ENCODE measurements at places on chromosomes 11 and 22. TPM values are rescaled to one million over a fixed set of nuclear protein-coding genes. Genes with fewer than 3 reads are reported as not detected.

DNA sequence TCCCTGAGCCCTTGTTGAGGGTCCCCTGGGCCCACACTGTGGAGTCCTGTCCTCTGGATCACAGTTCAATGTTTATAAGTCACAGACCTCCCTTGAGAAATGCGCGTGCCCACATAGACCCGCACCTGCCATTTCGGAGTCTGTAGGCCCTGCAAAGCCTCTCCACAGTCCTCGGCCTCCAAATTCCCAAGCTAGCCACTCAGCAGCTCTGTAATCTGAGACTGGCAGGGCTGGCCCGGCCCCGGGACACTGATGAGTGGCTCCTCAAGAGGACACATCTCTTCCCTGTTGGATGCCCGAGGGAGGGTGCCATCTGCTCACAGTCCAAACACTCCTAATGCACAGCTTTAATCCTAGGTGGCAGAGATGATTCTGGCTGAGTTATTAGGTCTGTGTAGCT is 39.1 kb downstream of the B3GAT1 start:
- no peak overlapping the region for H3K27ac ChIP-seq
- no peaks in the 10 kb centered on the region for H3K27me3 ChIP-seq
- H3K36me3 ChIP-seq = no peaks in the 10 kb centered on the region

Gene TMEM86A
- 0.30 TPM for total RNA-seq

Gene MS4A4E
- total RNA-seq = not detected

DNA sequence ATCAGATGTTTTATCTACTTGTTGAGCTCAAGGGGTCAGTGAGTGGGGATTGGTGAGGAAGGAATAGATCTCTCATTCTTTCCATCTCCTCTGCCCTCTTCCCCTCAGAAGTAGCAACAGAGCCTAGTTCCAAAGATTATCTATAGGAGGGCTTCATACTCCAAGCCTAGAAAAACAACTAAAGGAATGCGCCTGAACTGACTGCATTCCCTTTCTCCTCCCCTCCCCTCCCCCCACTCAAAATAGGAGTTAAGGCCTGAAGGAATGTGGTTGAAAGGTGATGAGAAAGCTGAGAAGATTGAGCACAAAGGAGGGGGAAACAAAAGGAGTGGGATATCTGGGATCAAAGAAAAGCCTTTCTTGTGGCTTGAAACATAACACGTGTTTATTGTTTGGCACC is 10.5 kb downstream of the EMSY start:
- no peak for DNase-seq
- H3K4me3 ChIP-seq = no peak overlapping the region
- no peak overlapping the region for H3K27ac ChIP-seq

DNA sequence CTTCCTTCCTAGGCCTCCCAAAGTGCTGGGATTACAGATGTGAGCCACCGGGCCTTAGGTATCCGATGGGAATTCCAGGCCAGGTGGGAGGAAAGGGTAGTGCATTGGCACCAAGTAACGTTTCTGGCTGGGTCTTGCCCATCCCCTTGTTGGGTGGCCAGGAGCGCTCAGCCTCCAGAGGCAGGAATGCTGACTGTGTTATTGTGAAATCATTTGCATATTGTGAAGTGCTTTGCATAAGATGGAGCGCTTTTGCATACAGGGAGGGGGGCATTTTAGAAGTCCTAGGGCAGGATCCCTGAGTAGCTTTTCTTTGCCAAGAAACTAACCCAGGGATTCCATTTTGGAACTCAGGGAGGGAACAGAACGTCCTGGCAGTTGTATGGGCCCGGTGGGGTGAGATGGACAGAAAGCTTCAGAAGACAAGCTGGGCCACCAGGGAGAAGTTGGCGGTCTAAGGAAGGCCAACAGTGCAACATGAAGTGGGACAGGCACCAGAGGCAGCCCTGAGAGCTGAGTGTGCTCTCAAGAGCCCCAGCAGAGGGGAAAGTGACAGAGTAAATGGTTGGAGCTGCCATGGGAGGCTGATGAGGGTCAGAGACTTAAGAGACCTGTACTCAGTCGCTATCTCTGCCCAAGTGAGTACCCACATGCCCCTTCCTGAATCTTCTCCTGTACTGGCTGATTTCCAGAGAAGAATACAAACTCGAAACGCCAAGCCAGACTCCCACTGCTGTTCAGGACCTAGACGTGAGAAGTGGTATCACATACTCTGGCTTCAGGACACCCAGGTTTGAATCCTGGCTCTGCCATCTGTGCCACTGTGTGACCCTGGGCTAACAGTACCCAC is 1.3 kb upstream of the SLC39A13 start:
- peak overlapping the region; percentile 98 for H3K27ac ChIP-seq
- H3K4me3 ChIP-seq = peak overlapping the region; percentile 93
- DNase-seq = no peak

All from MCF 10A (cell line).